ENCODE measurements at places on chromosomes 13 and 19.

- DNase-seq, result no peak
Observed at GRCh38 chr19:35208121-35208520, 20.4 kb downstream of the FAM187B start.

- DNase-seq, result peak; percentile 27
Observed at GRCh38 chr19:55519451-55520311, 17.3 kb downstream of the SBK2 start.

DNA sequence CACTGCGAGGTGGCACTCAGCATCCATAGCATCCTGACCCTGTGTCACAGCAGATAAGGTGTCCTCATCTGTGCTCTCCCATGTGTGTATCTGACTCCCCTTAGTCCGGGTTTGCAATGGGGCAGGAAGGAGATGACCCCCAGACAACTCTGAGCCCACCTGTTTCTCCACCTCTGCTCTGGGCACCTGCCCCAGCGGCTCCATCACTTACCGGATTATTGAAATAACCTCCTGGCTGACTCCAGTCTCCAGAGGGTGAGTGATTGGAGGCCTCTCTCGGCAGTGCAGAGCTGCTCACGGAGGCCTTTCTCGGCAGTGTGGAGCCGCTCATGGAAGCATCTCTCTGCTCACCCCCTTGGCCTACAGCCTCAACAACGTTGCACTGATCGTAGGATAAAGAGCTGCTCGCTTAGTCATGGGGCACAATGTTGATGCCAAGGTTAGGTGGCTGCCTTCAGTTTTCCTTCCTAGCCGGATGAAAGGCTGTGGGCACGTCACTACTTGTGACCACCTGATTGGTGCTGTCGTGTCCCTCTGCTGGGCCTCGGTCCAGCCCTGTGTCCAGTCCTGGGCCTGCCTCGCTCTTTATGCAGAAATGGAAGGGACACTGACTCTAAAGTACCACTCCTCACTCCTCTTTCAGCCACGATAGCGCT, 67.6 kb downstream of the TEX29 start:
- DNase-seq, result no peak

DNA sequence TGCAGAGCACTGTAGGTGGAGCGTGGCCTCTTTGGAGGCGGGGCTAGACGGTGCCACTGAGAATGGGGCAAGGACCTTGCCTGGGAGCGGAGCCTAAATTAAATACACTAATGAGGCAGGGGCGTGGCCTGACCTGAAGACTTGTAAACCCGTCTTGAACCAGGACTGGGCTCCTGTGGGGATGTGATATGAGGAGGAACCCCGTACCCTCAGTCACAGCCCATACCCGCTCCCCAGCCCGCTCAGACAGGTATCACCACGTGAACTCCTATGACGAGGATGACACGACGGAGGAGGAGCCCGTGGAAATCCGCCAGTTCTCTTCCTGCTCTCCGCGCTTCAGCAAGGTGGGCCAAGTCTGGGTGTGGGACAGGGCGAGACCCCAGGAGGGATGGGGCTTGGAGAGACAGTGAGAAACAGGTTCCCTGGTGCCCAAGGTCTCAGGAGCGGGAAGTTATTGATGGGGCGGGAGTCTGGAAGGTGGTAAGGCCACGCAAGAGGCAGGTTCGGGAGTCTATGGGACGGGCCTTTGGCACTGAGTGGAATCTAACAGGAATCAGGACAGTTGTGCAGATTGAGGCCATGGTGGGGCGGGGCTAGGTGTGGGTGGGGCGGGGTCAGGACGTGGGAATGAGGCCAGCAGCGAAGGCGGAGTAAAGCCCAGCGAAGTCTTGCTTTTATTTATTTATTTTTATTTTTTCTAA, 14.7 kb downstream of the DNASE2 start:
- DNase-seq, result no peak

- DNase-seq, result peak; percentile 31
Observed at GRCh38 chr13:60328073-60328472, 68.9 kb upstream of the TDRD3 start.

DNA sequence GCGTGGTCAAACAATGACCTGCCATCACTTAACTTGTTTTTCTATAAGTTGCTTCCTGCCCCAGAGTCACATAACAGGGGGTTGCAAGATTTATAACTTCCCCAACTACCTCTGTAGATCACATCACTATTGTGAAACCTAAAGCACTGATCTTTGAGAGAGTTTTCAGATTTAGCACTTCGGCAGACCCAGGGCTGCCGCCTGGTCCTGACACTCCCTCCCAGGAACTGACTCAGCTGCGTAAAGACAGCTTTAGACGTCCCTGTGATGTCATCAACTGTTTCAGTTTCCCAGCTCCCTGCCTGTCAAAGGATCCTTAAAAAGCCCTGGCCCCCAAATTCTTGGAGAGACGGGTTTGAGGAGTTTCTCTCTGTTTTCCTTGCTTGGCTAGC, 33.3 kb downstream of the IGFL2 start:
- peak; percentile 35 for DNase-seq

DNA sequence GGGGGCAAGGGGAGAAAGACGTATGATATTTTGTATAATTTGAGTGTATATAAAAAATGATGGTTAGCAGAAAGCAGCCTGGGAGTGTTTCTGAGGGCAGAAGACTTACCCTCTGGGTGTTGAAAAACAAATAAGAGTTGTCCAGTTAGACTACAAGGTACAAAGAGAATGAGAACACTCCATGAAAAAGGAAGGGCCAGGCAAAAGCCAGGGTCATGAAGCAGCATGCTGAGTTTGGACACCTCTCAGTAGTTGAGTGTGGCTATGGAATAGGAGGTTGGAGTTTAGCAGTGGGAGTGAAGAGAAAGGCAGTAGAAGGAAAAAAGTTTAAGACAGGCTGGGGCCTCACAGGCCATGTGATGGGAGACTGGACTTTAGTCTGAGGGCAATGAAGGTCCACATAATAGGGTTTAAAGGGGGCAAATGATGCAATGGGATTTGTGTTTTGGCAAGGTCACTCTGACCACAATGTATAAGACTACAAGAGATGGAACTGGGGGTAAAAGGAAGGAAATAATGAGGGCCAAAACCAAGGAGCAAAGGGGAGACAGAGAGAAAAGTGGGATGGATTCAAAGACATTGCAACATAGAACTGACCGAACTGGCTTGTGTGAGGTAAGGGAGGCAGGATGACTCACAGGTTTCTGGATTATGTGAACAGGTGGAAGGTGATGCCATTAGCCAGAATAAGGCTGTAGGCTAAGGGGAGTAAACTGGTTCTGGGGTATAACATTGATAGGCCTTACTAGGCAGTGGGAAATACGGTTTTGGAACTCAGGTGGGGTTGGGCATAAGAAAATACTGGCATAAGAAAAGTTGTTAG, 76.6 kb downstream of the SERP2 start:
- DNase-seq, result no peak

DNA sequence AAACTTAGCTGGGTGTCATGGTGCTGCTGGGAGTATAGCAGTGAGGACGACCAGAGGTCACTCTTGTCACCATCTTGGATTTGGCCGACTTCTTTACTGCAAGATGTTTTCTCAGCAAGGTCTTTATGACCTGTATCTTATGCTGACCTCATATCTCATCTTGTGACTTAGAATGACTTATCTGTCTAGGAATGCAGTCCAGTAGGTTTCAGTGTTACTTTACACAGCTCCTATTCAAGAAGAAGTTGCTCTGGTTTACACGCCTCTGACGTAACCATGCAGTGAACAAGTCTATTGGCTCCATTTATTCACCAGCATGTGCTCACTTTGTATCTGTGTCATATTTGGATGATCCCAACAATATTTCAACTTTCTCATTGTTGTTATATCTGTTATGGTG, 26.7 kb downstream of the ZNF850 start:
- DNase-seq, result no peak

GRCh38 chr19:42113641-42114348, 18.5 kb downstream of the POU2F2 start:
- DNase-seq, result peak; percentile 79

DNA sequence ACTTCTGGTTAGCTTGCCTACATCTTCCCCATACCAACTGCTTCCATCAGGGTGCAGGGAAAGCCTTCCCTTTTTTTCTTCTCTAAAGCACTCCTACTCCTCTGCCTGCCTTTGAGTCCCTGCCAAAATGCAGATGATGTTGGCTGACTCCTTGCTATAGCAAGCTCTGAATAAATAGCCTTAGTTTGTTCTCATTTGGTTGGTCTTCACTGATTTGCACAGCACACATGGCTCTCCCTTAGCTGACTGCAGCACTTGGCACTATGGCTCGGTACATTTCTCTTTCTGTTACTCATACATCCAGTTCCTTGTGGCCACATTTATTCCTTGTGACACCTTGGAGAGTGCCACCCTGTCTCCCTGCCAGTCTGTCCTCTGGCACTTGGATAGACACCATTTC, 249.8 kb downstream of the DCLK1 start:
- DNase-seq, result peak; percentile 11

GRCh38 chr19:29683009-29683408, 17.7 kb downstream of the PLEKHF1 start:
- DNase-seq, result no peak

- DNase-seq, result no peak
Observed at GRCh38 chr13:97116754-97117153, 105.4 kb upstream of the MBNL2 start.

DNA sequence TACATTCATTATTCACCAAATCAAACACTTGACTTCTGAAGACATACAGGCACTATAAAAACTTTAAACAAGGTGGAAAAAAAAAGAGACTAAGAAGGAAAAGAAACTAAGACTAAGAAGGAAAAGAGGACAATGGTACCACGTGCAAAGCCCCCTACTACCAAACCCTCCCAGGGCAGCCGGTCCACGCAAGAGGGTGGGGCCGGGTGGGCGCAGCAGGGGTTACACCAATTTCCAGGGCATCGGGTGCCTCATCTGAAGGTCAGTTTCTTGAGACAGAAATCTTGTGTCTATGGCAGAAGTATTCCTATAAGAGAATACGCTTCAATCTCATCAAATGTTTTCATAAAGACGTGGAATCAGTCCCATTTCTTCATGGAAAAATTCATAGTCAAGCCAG, 131.5 kb downstream of the NUFIP1 start:
- no peak for DNase-seq

DNA sequence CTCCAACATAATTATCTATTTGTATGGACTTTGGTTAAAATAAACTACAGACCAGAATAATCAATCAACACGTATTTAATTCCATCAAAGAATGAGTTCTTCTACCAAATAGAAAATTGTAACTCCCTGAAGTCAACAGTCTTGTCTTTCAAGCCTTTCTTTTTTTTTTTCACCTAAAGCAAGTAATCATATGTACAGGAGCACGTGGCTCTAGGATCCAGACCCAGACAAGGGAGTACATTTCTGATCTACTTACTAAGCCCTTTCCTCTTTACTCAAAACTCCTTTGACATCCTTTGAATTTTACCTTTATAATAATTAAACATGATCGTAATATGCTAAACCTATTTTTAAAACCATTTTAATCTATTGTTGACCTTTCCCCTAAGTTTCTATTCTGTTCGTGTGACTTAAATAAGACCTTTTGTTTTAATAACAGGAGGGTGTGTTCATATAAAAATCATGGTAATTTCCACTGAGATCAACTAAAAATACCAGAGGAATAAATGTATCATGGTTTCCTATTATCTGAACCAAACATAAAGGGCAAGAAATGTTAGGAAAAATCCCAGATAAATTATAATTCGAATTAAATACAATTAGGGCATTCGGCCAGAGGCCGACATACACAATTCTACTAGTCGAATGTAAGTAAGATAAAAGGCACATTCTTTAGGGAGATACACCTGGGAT, 1.7 kb downstream of the SLC7A1 start:
- DNase-seq, result no peak

DNA sequence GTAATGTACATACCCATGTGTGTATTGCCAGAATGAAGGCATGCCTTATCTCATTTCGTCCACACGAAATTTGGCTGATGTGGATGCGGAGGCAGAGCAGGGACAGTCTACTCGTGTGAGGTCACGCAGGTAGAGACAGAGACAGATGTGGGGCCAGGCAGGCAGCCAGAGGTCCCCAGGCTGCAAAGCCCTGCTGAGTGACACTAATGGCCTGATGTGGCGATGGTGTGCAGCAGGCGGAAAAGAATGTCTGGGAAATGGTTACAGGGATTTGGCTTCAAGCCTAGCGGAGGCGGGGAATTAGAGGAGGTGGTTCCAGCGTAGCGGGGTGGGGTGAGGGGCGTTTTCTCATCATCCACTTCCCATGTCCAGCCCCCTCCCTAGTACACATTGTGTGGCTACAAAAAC, 4.2 kb upstream of the IZUMO2 start:
- DNase-seq, result peak; percentile 58

GRCh38 chr13:32639502-32640105, 53.4 kb downstream of the PDS5B start:
- peak; percentile 80 for DNase-seq

GRCh38 chr13:44051918-44052675, 172.4 kb downstream of the LACC1 start:
- DNase-seq, result no peak

- DNase-seq, result no peak
Observed at GRCh38 chr19:34484328-34484727, 2.8 kb downstream of the WTIP start.

GRCh38 chr19:2618611-2619010, 83.9 kb downstream of the GNG7 start:
- no peak for DNase-seq

DNA sequence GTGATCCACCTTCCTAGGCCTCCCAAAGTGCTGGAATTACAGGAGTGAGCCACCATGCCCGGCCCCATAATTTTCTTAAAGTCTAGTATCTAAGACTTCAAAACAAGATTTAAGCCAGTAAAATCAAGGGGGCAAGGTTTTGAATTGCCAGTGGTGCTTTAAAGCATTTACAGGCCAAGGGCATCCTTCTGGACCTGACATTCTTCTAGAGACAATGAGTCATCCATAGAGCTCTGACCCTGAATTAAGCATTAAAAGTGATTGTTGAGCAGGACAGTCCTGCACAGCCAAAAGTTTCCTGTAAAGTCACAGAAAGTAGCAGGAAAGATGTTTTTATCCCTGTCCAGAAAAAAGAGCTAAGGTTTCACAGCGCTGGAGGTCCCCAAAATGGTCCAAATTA, 50.9 kb upstream of the ATP12A start:
- DNase-seq, result no peak

GRCh38 chr13:36115306-36115705, 15.9 kb downstream of the DCLK1 start:
- DNase-seq, result no peak

DNA sequence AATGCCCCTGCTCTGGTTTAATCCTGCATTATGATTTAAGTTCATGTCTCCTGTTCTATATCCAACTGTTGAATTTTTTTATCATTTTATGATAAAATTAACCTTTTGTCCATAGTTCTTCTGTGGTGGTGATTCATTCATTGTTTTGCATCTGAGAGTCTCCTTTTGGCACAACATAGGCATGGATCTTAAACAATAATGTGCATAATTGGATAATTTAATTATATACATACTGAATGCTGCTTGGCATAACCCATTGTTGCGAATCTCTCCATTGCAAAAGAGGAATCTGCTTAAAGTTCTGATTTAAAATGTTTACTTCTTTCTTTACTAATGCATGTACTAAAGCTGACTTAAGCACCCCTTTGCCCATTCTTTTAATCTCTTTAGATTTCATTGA, 2788.4 kb downstream of the PCDH9 start:
- DNase-seq, result peak; percentile 58

- DNase-seq, result peak; percentile 23
Observed at GRCh38 chr19:42816894-42817293, 51.4 kb upstream of the PSG8 start.
